Activated CD8-positive, alpha-beta T cell treated with anti-CD3 and anti-CD28 coated beads, Interleukin-2, amount 10 ng/mL, durations not matched to agents 7 days and 5 days (primary cell): ENCODE measurements at places on chromosomes 4 and X. TPM values are rescaled to one million over a fixed set of nuclear protein-coding genes. Genes with fewer than 3 reads are reported as not detected.

The LRP2BP gene
- 1.3 TPM for total RNA-seq

The SMIM31 gene
- total RNA-seq: not detected

The FAM236B gene
- not detected for total RNA-seq

The GPC3 gene
- 0.31 TPM for total RNA-seq

DNA sequence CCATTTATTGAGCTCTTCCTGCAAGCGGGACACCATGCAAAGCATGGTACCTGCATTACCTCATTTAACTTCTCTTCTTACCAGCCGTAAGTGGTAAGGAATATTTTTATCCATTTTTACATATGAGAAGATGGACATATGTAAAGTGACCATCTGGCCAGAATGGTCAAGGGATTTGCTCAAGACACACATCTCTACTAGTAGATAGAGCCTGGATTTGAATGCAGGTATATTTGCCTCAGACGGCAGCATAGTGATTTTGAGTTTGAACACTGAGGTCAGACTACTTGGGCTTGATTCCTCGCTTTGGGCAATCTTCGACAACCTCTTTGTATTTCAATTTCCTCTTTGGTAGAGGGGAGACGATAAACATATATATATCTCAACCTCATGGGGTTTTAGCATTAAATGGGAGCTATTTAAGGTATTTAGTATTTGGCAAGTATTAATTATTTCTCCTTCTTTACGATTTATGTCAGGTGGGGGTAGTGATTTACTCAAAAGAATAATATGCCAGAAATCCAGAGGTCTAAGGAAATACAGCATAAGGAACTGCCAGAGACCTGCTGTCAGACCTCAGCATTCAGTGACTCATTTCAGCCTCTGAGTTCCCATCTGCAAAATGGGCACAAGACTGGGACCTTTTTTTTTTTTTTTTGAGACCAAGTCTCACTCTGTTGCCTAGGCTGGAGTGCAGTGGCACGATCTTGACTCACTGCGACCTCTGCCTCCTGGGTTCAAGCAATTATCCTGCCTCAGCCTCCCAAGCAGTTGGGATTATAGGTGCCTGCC, 34.6 kb upstream of the CHRNA9 start:
- H3K27me3 ChIP-seq: no peaks in the 10 kb centered on the region
- H3K4me3 ChIP-seq: no peak overlapping the region
- H3K4me1 ChIP-seq: peaks cover 72% of the 10 kb centered on the region
- H3K36me3 ChIP-seq: peaks cover 13% of the 10 kb centered on the region

DNA sequence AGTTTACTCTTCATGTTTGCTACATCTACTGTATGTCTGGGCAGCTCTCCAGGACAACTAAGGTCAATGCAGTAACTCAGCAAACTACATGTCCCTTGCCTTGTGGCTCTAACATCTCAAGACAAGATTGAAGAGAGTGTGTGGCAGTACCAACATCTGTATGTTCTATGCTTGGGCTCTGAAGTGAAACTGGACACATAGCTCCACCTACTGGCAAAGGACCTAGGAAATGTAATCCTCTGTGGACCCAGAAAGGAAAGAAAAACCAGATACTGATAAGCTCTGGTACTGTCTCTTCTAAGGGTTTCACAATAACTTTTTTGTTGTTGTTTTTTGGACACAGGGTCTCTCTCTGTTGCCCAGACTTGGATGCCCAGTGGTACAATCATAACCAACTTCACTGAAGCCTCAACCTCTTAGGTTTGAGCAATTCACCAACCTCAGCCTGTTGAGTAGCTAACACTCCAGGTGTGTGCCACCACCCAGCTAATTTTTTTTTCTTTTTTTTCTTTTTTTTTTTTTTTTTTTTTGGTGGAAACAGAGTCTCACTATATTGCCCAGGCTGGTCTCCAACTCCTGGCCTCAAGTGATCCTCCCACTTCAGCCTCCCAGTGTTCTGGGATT, 64.1 kb downstream of the QDPR start:
- H3K36me3 ChIP-seq: no peaks in the 10 kb centered on the region
- H3K4me3 ChIP-seq: no peak overlapping the region
- no peak overlapping the region for H3K27ac ChIP-seq
- no peaks in the 10 kb centered on the region for H3K27me3 ChIP-seq

DNA sequence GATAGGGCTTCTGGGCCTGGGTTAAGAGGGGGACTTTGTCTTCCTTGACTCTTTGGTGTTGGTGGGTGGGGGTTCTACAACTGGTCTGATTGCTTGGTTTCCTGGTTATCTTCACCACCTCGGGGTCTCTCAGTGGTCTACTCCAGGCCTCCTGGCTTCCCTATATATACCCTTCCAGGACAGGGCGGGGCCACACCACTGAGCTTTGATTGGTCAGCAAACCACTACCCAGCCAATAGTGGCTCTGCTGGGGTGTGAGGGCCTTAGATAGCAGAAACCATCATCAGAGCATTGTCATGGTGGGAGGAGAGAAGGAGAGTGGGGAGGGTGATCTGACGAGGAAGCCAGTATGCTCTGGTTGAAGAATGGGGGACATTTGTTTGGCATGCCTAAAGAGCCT, 14.4 kb upstream of the MAGEA1 start:
- DNase-seq: no peak
- H3K4me1 ChIP-seq: no peaks in the 10 kb centered on the region
- no peak overlapping the region for H3K4me3 ChIP-seq
- H3K27ac ChIP-seq: no peak overlapping the region

GRCh38 chr4:149120331-149121022, 678.3 kb upstream of the NR3C2 start:
- no peak for DNase-seq
- no peaks in the 10 kb centered on the region for H3K4me1 ChIP-seq
- no peaks in the 10 kb centered on the region for H3K36me3 ChIP-seq
- H3K4me3 ChIP-seq: no peak overlapping the region
- no peaks in the 10 kb centered on the region for H3K27me3 ChIP-seq

GRCh38 chr4:39712819-39713607, 15.1 kb downstream of the UBE2K start:
- H3K4me1 ChIP-seq: peaks cover 44% of the 10 kb centered on the region
- H3K27ac ChIP-seq: no peak overlapping the region

DNA sequence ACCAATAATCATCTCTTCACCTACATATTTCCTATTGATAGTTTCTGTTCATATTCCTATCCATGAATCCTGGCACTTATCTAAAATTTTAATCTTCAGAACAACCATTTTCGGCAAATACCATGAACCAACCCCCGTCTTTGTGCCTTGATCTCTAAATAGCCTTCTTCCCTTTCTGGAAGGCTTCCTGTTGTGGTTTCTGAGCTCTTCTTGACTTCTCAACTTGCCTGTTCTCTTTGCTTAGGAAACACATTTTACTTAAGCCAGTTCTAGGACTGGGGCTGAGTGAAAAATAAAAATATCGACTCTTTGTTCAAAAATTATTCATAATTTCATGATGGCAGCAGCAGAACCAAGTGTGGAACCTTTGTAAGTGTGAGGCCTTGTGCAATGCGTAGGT, 882.4 kb downstream of the C4orf33 start:
- H3K27ac ChIP-seq: no peak overlapping the region
- DNase-seq: no peak
- no peaks in the 10 kb centered on the region for H3K36me3 ChIP-seq
- H3K27me3 ChIP-seq: no peaks in the 10 kb centered on the region

GRCh38 chr4:165426331-165426730, 47.5 kb downstream of the CPE start:
- H3K27ac ChIP-seq: no peak overlapping the region
- no peak overlapping the region for H3K4me3 ChIP-seq
- no peaks in the 10 kb centered on the region for H3K36me3 ChIP-seq
- peaks cover 8% of the 10 kb centered on the region for H3K27me3 ChIP-seq
- peaks cover 9% of the 10 kb centered on the region for H3K4me1 ChIP-seq
- DNase-seq: no peak

GRCh38 chrX:9071031-9071650, 37.2 kb upstream of the FAM9B start:
- no peak overlapping the region for H3K27ac ChIP-seq
- no peak overlapping the region for H3K4me3 ChIP-seq
- no peak for DNase-seq
- H3K27me3 ChIP-seq: no peaks in the 10 kb centered on the region

DNA sequence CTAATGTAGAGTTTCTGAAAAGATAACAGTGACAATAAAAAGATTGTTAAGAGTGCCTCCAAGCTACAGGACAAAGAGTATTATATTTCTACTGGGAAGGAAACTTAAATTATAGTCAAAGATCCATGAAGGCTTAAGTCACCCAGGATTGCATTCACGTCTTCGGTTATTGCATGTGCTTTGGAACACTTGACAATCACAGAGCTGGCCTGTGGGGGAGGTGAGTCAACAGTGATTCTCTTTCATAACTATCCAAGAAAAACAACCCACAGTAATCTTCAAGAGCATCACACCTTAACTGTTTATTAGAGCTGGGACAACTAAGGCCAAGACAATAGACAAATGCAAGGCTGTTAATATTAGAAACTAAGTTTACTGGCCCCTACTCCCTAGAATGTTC, 40.3 kb downstream of the PDGFC start:
- DNase-seq: no peak
- H3K4me3 ChIP-seq: no peak overlapping the region
- no peaks in the 10 kb centered on the region for H3K4me1 ChIP-seq
- no peaks in the 10 kb centered on the region for H3K27me3 ChIP-seq
- H3K27ac ChIP-seq: no peak overlapping the region

DNA sequence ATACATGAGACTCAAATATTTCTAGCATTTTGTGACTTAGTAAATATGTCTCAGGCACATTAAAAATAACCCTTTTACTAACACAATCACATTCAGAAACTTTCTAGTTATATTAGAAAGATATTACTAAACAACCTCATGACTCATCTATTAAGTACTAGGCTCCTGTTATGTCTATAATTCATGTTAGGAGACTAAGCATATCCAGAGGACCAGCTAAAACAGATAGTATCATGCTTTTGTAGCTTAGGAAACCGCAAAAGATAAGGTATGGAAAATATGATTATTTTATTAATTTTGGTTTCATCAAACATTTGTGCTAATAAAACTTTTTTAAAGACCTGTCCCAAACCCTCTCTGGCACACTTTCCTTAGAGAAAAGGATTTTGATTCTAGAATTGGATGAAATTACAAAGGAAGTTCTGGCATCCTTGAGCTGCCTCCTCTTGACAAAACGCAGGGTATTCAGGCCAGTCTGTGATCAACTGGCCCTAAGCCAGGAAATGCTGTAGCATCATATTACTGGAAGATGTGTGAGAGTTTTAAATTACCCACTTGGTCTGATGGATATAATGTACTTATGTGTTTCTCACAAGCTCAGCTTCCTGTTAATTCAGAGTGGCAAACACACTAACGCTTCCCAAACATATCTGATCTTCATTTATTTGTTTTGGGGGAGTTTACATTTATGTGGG, 60.4 kb downstream of the NRK start:
- H3K4me3 ChIP-seq: no peak overlapping the region
- no peak overlapping the region for H3K27ac ChIP-seq
- no peak for DNase-seq
- no peaks in the 10 kb centered on the region for H3K4me1 ChIP-seq
- H3K36me3 ChIP-seq: no peaks in the 10 kb centered on the region
